Stimulated activated CD8-positive, alpha-beta memory T cell treated with anti-CD3 and anti-CD28 coated beads, Interleukin-7, amount 100 ng/mL, for 1 hour (primary cell): ENCODE measurements at places on chromosomes 3 and 15.

- DNase-seq: no peak
Measured at GRCh38 chr3:150385296-150386242, 22.5 kb upstream of the TSC22D2 start.

- no peak for DNase-seq
Measured at GRCh38 chr15:95733931-95734330, 596.6 kb upstream of the NR2F2 start.

DNA sequence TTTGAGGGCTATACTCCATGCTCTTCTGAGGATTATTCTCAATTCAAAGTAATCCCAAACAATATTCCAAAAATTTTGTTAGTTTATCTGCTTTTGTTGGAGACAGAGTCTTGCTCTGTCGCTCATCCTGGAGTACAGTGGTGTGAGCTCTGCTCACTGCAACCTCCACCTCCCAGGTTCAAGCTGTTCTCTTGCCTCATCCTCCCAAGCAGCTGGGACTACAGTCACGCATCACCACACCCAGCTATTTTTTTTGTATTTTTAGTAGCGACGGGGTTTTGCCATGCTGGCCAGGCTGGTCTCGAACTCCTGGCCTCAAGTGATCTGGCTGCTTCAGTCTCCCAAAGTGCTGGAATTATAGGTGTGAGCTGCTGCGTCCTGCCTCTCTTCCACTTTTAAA, 39.1 kb downstream of the MEF2A start:
- no peak for DNase-seq

DNA sequence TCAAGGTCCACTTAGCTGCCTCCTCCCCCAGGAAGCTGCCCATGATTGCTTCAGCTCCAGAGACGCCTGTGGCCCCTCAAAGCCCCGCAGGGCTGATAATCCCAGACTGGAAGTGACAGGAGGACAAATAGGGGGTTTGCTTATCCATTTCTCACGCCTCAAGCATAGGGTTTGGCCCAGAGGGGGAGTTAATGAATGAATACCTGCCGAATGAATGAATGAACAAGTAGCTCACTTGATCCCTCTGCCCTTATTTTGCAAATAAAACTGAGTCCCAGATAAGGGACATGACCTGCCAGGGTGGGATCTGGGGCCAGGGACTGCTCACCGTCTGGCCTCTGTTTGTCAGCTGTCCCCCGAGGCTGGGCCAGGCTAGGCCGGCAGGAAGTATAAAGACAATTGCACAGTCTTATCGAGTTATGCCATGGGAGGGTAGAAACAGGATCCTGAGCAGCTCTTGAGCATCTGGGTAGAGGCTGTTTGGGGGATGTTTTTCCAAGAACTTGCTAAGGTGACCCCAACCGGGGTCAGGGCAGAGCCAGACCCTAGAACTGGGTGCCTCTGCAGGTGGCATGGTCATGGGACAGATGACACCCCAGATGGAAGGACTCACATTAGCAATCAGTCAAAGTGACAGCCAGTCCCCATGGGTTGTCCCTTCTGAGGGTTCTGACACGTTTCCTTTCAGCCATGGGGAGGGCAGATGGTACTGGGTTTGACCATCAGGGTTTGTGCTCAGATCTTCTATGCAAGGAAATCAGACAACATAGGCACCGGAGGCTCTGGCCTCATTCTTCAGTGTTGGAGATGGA, 45.0 kb downstream of the IQSEC1 start:
- DNase-seq: no peak

GRCh38 chr3:141913150-141913811, 36.8 kb downstream of the ATP1B3 start:
- peak; percentile 13 for DNase-seq
